ENCODE measurements at places on chromosomes 2 and 18. TPM values are rescaled to one million over a fixed set of nuclear protein-coding genes. Genes with fewer than 3 reads are reported as not detected.

DNA sequence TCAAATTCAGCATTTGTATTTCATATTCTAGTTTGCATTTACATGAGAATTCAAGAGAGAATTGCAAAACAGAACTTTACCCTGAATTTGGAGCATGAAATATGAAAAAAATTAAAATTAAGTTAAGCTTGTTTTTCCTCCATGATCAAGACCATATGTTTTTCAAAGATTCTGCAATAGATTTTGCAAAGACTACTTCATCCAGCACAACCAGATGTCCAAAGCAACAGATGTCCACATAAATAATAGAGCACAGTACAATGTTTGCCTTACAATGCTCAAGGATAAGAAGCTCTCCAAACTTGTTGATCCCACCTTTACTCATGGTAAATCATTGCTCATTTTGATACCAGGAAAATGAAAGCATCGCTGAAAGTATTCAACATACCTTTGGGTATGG, 25.6 kb downstream of the FAP start:
- H3K27me3 ChIP-seq: peaks cover 9% of the 10 kb centered on the region
- no peaks in the 10 kb centered on the region for H3K36me3 ChIP-seq
- DNase-seq: no peak
- no peak overlapping the region for H3K27ac ChIP-seq

DNA sequence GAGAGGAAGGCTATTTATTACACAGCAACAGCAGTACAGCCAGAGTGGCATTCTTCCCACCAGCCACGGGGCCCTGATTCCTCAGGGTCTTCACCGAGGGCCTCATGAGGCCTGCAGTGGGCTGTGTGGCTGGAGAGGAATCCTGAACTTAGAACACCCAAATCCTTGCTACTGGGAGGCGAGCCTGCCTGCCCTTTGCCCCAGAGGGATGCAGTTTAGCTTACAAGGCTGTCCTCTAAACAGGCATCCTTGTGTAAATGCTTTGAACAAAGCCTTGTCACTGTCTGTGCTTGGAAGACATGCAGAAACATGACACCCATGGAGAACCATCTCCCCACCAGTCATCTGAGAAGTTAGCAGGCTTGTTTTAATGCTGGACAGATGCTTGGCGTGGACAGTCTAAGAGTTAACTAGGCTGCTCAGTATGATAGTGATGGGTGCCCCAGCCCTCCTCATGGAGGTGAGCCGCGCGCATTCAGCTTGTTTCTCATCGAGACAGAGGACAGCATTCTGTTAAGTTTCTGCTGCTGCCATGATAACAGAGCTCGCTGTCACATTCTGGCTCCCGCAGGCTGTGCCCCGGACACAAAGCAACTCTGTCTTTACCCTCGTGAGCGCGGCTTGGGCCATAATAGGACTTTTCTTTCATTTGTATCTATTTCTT, 42.9 kb downstream of the ADI1 start:
- no peak overlapping the region for H3K4me3 ChIP-seq
- H3K36me3 ChIP-seq: peaks cover 45% of the 10 kb centered on the region
- H3K27me3 ChIP-seq: no peaks in the 10 kb centered on the region
- no peak for DNase-seq

GRCh38 chr2:8505311-8505920, 176.4 kb upstream of the ID2 start:
- H3K4me1 ChIP-seq: peaks cover 4% of the 10 kb centered on the region
- no peak overlapping the region for H3K4me3 ChIP-seq
- H3K36me3 ChIP-seq: no peaks in the 10 kb centered on the region
- no peak for DNase-seq

DNA sequence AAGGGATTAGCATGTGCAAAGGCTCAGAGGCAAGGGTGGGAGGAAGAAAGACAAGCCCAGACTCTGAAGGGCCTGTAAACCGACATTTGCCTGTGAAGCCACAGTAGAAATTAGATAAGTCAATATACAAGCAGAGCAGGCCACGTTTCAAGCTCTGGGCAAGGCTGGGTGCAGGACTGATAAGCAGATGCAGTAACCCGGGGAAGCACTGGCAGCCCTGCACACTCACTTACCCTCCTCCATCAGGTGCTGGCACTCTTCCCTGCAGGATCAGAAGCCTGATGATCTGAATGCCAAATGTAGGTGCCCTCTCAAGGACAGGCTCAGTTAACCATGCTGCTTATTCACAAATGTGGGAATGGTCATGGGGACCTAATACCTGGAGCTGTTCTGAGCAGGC, 46.3 kb upstream of the RAB12 start:
- no peak overlapping the region for H3K27ac ChIP-seq
- DNase-seq: no peak
- H3K4me3 ChIP-seq: no peak overlapping the region
- no peaks in the 10 kb centered on the region for H3K4me1 ChIP-seq
- no peaks in the 10 kb centered on the region for H3K27me3 ChIP-seq

Gene LIMS3
- not detected for total RNA-seq

Gene ASPRV1
- 0.81 TPM for total RNA-seq

Gene RAB17
- not detected for total RNA-seq

Gene ANKRD36C
- total RNA-seq: 78.3 TPM

Gene OST4
- total RNA-seq: 254 TPM

Gene EPB41L3
- 10.9 TPM for total RNA-seq

All from CD4-positive, alpha-beta T cell (primary cell).